ENCODE measurements at places on chromosomes 5 and 9. TPM values are rescaled to one million over a fixed set of nuclear protein-coding genes. Genes with fewer than 3 reads are reported as not detected.

- DNase-seq = peak; percentile 40
Measured at GRCh38 chr5:6376974-6377520, 1.3 kb downstream of the MED10 start.

GRCh38 chr9:130451004-130451390, 6.2 kb downstream of the ASS1 start:
- no peak for DNase-seq

- DNase-seq = no peak
Measured at GRCh38 chr9:128152133-128153059, 3.1 kb downstream of the LCN2 start.

GRCh38 chr5:132907161-132907560, 33.7 kb downstream of the LEAP2 start:
- no peak for DNase-seq

The FCN2 gene
- not detected for total RNA-seq

The ZNF618 gene
- total RNA-seq = 2.3 TPM

The INSL6 gene
- total RNA-seq = not detected

DNA sequence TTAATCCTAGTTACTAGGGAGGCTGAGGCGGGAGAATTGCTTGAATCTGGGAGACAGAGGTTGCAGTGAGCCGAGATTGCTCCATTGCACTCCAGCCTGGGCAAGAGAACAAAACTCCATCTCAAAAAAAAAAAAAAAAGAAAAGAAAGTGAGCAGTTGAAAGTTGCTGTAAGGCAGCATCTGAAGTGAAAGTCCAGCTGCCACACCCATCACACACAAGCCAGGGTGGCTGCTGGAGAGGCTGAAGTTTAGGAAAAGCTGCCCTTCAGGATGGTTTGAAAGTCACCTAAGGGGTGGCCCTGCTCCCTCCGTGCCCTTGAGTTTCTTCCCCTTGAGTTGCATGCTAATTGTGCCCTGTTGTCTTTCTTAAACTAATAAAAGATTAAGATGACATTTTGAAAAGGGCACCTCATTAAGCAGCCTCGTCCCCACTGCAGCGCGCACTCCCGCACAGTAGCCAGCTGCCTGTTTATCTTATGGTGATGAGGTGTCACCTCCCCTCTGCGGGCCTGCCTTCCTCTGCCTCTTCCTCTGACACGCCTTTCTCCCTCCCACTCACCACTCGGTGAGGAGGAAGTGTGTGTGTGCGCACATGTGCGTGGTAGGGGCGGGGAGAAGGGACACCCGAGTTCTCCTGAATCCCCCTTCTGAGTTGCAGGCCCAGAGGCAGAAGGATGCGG, 104.2 kb upstream of the PANK3 start:
- DNase-seq = no peak

The EFNA5 gene
- total RNA-seq = not detected

DNA sequence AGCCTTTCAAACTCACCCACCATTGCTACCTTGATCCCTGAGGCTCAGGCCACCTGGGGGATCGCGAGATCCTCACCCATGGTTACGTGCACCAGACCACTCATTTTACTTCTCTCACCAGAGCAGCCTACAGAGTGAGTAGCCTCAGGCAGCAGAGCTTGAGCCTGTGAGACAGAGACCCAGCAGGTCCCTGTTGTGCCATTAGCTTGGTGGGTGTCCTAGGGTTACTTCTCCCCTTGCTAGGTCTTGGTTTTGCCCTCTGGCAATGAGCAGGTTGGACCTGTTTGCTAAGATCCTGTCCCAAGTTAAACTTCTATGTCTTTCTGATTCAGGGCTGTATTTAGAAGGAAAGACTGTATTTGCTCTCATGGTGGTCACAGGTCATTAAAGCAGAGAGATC, 21.8 kb downstream of the WHRN start:
- DNase-seq = no peak

GRCh38 chr9:120765910-120766425, 27.2 kb downstream of the FBXW2 start:
- DNase-seq = no peak

DNA sequence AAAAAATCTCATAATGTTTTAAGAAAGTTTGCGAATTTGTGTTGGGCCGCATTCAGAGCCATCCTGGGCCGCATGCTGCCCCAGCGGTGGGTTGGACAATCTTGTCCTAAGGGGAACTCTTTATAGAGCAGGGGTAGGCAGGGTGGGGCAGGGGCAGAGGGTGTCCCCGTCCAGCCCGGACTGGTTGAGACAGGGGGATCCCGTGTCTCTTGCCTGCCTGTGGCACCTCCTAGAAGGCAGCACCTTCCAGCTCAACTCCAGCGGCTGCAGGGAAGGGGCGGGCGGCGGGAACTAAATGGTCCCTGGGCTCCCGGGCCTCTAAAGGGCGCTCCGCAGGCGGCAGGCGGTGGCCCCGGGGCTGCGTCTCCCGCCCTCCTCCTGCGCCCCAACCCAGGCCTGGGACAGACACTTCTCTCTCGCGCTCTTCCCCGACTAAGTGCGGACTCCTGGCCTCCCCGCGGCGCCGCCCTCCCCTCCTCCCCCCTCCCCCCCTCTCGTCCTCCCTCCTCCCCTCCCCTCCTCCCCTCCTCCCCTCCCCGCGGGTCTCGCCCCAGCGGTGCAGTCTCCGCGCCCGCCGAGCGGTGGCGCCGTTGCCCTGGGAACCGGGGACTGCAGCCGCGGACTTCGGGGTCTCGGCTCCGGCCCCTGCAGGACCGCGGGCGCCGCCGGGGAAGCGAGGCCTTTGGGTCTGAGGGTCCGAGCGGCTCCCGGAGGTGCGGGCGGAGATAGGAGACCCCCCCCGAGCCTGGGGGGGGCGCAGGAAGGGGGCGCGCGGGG, 132.6 kb downstream of the MRPL36 start:
- DNase-seq = peak; percentile 32

DNA sequence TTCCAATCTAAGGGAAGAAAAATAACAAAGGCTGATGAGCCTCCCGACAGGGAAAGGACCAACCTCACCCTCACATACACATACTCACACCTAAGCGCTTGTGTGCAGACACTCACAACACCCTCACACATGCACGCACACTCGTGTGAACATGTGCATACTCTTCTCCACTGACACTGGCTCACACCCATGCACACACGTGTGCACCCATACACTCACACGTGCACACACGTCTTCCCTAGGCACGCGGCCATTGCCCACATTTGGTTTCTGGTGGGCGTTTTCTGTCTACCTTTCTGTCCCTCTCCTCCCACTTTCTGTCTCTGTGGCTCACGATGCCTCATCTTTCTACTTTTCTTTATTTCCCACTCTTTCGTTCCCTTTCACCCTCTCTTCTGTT, 169.7 kb upstream of the MVB12B start:
- DNase-seq = no peak

The TMEM174 gene
- total RNA-seq = not detected

DNA sequence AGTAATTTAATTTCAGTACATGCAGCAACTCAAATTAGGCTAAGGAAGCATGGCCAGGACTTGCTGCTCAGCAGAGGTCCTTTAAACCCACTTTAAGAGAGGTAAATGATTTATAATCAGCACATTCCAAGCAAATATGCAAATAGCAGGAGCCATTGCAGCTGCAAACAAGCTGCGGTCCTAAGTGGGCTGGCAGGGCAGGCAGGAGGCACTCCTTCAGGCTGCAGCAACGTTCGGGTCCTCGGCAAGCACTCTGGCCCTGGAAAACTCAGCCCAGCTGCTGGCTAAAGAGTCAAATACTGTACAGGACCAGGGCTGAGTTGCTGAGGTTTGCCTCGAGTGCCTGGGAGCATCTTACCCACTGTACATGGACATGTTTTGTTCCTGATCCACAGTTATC, 126.9 kb downstream of the FSTL4 start:
- DNase-seq = no peak

DNA sequence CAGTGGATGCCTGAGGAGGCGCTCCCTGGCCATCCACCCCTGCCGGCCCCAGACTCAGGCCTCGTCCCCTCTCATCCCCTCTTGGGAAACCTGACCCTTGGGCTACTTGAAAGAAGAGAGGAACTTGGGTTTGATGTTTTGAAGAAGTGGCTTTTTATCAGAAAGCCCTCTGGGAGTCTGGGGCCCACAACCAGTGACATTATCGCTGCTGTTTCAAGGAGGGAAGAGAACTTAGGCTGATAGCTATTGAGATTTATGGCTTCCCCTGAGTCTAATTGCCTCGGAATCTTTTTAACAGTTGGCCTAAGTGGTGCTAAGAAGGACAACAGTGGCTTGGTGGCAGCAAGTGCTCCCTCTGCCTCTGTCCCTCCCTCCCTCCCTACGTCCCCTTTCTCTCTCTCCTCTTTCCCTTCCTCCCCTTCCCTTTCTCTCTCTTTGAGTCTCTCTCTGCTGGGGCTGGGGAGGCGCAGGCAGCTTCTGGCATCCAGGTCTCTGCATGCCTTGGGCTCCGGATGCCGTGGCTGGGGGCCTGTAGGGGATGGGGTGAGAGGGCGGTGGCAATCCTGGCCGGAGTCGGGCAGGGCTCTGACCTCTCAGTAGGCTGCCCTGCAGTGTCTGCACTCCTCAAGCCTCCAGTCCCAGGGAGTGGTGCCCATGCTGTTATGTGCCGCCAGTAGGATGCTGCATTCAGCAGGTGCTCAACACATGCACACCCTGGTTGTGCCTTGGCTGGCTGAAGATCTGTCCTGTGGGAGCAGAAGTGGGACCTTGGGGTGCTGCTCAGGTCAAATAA, 49.6 kb upstream of the RXRA start:
- DNase-seq = no peak

DNA sequence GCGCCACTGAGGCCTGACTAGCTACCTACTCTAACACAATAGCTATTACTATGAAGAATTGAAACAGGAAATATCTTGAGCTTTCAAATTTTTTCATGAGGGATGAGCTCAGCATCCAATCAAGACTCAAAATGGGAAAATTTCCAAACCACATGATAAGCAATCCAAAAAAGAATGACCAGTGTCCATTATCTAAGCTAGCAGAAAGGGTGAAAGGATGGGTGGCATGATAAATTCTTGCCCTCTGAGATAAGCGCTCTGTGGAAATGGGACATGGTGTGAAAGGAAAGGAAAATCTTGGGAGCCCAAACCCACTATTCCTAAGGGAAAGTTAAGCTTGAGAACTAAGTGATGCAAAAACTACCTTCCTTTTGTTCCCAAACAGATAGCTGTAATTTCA, 170.2 kb upstream of the NREP start:
- peak; percentile 50 for DNase-seq

DNA sequence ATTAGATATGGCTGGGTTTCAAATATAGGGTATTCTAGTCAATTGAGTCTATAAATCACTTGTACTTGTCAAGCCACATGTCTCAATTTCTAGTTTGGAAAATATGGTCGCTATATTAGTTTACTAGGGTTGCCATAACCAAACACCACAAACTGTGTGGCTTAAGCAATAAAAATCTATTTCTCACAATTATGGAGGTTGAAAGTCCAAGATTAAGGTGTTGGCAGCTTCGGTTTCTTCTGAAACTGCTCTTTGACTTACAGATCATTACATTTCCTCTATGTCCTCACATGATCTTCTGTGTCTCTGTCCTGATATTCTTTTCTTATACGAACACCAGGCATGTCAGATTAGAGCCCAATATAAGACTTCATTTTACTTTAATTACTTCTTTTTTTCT, 55.8 kb upstream of the BASP1 start:
- no peak for DNase-seq

DNA sequence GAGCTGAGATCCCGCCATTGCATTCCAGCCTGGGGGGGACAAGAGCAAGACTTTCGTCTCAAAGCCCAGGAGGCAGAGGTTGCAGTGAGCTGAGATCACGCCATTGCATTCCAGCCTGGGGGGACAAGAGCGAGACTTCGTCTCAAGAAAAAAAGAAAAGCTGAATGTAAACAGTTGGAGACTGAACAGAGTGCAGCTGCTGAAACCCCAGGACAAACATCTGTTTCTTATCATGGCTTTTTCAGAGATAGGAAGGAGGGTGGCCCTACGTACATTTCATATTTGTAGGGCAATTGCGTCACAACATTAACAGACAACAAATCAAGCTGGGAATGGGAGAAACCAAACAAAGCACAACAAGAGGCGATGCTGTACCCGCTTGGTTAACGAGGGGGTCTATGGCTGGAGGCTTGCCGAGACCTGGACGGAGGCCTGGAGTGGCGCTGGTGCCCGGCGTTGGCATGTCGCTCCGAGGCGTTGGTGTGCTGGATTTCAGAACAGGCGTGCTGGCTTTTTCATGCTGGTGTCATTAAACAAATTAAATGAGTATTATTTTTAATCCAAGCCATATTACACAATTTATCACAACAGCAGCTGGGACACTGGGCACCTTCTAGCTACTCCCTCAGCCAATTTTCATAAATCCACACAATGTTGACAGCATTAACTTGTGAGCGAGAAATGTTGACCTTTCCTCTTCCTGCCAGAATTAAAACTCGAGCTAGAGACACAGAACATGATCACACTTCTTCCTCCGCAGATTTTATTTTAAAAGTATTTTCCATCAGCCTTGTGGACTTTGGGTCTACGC, 76.1 kb downstream of the TLE1 start:
- DNase-seq = peak; percentile 68

DNA sequence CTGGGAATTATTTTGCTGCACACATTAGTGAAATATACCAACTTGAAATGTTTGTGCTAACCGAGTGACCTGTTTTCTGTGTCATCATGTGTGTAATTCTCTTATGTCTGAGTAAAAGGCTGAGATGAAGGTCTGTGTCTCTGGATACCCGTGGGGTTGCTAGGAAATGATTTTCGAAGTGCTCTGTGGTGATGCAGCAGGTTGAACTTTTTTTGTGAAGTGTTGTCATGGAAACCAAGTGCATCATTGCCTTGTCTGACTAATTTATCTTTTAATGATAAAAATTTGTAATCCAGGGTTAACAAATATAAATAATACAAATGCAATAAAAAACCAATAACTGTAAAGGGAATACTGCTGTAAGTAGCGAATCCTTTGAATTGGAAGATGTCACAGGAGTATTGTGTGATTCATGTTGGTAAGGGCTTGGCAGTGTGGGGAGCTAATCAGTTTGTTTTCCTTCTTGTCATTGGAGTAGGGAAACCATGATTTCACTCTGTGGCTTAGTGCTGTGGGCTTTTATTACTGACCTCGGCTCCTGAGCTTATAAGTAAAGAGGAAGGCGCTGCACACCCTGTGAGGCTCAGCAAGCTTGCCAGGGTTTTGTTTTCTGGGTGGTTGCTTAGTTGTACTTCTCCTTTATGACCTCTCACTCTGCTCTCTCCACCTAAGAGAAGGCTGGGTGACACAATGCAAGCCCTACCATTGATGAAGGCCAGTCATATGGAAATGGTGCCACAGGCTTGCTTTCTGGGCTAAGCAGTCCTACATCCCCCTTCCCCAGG, 22.3 kb downstream of the PDE8B start:
- peak; percentile 22 for DNase-seq

The GPRIN1 gene
- 4.3 TPM for total RNA-seq

The ADAMTSL1 gene
- 255 TPM for total RNA-seq

- no peak for DNase-seq
Measured at GRCh38 chr5:119355244-119355638, 578 bp upstream of the TNFAIP8 start.

DNA sequence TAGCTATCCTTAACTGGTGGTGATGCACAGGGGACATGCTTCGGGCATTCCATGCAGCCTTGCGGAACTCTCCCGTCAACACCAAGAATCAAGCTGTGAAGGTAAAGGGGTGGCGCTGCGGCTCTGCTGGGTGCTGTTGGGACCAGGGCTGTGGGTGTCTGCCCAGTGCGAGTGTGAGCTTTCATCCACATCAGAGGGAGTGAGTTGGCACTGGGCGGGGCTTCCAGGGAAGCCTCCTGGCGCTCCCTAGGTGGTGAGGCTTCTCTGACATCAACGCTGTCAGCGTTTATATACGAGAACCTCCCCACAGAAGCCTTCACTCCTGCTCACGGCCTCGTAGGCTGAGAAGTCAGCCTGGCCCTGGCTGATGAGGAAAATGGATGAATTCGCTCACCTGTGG, 11.7 kb downstream of the ARPC5L start:
- DNase-seq = no peak

GRCh38 chr9:14096258-14096922, 217.6 kb downstream of the NFIB start:
- peak; percentile 55 for DNase-seq

GRCh38 chr5:6710070-6710469, 3.2 kb upstream of the TENT4A start:
- no peak for DNase-seq
